GM13977 (cell line): ENCODE measurements at places on chromosomes 3 and 15.

GRCh38 chr3:17182166-17182565 lies 297.4 kb downstream of the PLCL2 start:
- DNase-seq: no peak

DNA sequence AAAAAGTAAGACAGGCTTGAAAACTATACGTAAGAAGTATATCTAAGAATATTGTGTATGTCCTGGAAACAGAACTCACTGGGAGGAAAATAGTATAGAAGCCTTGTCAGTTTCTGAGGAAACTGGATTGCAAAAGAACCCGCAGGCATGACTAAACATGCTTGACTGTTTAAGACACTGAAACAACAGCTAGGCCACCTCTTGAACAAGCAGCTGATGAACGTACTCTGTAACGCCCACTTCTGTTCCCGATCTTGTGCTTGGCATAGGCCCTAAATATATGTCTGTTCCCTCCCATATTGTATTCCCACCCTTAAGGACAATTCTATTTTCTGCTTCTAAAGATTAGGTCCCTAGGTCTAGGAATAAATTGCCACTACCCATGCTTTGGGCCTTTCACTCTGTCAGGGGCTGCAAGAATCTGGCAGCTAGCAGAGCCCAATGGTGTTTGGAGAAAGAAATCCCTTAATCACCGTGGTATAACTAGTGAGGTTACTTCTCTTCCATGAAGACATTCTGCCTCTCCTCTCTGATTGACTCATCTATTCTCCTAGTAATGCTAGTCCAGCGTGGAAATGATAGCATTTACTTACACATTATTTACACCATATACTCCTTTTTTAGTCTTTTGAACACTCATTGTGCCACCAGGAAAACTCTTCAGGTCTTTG lies 46.2 kb downstream of the CD200 start:
- no peak for DNase-seq

DNA sequence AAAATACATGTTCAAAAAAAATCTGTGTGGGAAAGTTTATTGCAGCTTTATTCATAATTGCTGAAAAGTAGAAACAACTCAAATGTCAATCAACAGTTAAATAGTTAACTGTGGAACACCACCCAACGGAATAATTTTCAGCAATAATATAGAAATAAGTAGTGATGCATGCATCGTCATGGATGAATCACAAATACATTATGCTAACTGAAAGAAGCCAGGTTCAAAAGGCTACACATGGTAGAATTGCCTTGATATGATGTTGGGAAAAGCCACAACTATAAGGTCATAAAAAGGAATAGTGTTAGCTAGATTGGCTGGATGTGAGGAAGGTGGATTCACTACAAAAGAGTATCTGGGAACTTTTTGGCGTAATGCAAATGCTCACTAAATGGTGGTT lies 82.0 kb downstream of the GMNC start:
- DNase-seq: no peak

DNA sequence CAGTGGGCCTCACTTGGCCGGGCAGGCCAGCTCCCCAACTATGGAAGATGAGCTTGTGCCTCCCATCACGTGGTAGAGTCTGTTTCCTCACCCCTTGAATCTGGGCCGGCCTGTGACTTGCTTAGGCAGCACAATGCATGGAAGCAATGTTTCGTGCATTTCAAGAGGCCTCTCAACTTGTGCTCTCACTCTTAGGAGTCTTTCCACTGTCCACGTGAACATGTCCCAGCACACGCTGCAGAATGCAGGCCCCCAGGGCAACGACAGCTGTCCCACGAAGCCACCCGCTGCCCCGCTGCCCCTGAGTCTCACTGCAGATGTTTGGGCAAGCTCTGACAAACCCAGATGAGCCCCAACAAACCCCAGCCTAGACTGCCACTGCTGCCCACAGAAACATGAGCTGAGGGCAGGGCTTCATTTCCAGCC lies 27.2 kb upstream of the SLC41A3 start:
- DNase-seq: no peak

DNA sequence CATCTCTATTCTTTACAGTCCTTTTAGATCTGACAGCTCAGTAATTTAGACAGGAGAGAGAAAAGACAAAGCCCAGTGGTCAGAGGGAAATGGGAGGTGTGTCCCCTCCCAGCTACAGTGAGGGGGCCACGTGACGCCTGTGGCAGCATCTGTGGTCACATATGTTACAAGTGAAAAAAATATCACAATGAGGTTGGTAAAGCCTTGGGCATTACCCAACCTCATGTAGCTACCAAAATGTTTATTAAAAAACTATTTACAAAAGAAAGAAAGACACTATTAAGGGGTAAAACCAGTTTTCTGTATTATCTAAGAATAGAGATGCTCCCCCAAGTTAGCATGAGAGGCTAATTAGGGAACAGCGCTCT lies 42.9 kb upstream of the PLCL2 start:
- DNase-seq: peak; percentile 39

- peak; percentile 59 for DNase-seq
Measured at GRCh38 chr15:65980824-65981456, 111.6 kb downstream of the RAB11A start.

GRCh38 chr3:157081626-157082210 lies 78.2 kb downstream of the CCNL1 start:
- peak; percentile 70 for DNase-seq

DNA sequence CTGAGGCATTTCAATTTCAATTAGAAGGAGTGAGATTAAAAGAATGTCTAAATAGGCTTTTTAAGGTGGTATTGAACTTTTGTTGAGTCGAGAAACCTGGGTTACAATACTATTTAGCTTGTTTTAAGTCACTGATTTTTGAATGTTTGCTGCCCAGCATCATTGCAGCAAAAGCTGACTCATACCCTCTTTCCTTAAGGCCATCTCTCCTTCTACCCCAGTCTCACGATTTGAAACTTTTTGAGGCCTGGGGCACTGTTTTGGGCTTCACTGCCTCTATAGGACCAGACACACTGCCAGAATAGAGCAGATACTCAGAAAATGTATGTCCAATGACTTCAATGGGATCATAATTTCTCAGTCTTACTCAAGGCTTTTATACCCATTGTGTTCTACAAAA lies 319.6 kb upstream of the TGFBR2 start:
- no peak for DNase-seq

GRCh38 chr3:9837701-9838582 lies 5.9 kb downstream of the RPUSD3 start:
- no peak for DNase-seq
